Activated naive CD4-positive, alpha-beta T cell treated with anti-CD3 and anti-CD28 coated beads, Interleukin-2, amount 50 U/mL, for 72 hours (primary cell): ENCODE measurements at places on chromosomes 7 and 10. TPM values are rescaled to one million over a fixed set of nuclear protein-coding genes. Genes with fewer than 3 reads are reported as not detected.

CNPY1 gene
- not detected for total RNA-seq

TSPAN13 gene
- 0.34 TPM for total RNA-seq

GAD2 gene
- total RNA-seq, result not detected

AQP1 gene
- total RNA-seq, result not detected

TFEC gene
- total RNA-seq, result not detected

CPXM2 gene
- total RNA-seq, result not detected

HNRNPF gene
- total RNA-seq, result 410 TPM

ZFYVE27 gene
- total RNA-seq, result 28.0 TPM

NRP1 gene
- 0.30 TPM for total RNA-seq

TLX1 gene
- total RNA-seq, result not detected

DENND2A gene
- total RNA-seq, result not detected

CAV2 gene
- total RNA-seq, result not detected

FKBP6 gene
- not detected for total RNA-seq

C7orf33 gene
- not detected for total RNA-seq

ELMO1 gene
- 137 TPM for total RNA-seq

TAC1 gene
- 0.41 TPM for total RNA-seq

SBDS gene
- total RNA-seq, result 61.6 TPM

RBP4 gene
- not detected for total RNA-seq

KBTBD2 gene
- total RNA-seq, result 49.5 TPM

CDH23 gene
- total RNA-seq, result 1.7 TPM

COL17A1 gene
- total RNA-seq, result not detected

NAT16 gene
- total RNA-seq, result not detected

CRYGN gene
- total RNA-seq, result not detected

ZNF485 gene
- total RNA-seq, result 2.8 TPM

METTL27 gene
- 3.4 TPM for total RNA-seq

NEBL gene
- 3.0 TPM for total RNA-seq

EPO gene
- not detected for total RNA-seq

GDF10 gene
- 0.14 TPM for total RNA-seq

TUBB8 gene
- 0.32 TPM for total RNA-seq

DPYSL4 gene
- total RNA-seq, result 65.2 TPM

IKZF1 gene
- total RNA-seq, result 208 TPM

GRK5 gene
- total RNA-seq, result 34.5 TPM

DGKI gene
- 16.8 TPM for total RNA-seq

PNLIPRP1 gene
- not detected for total RNA-seq

CCL24 gene
- total RNA-seq, result not detected

GNAT3 gene
- total RNA-seq, result not detected

PDE1C gene
- total RNA-seq, result not detected

HOXA13 gene
- not detected for total RNA-seq

PLXNA4 gene
- 0.41 TPM for total RNA-seq

DNAH11 gene
- total RNA-seq, result 9.9 TPM

OR2A42 gene
- total RNA-seq, result not detected

AMPH gene
- total RNA-seq, result not detected

GIMAP4 gene
- 202 TPM for total RNA-seq

SPDYE16 gene
- 0.10 TPM for total RNA-seq

AS3MT gene
- not detected for total RNA-seq

NXPH1 gene
- not detected for total RNA-seq

ZNF365 gene
- total RNA-seq, result not detected

HOXA5 gene
- not detected for total RNA-seq

STMP1 gene
- total RNA-seq, result 16.6 TPM

CUBN gene
- total RNA-seq, result 1.1 TPM

HERC4 gene
- total RNA-seq, result 79.4 TPM

HGF gene
- 0.06 TPM for total RNA-seq

GATA3 gene
- 5.7 TPM for total RNA-seq

C10orf53 gene
- total RNA-seq, result not detected

ASB10 gene
- total RNA-seq, result not detected

BAMBI gene
- not detected for total RNA-seq

ZNF273 gene
- 13.4 TPM for total RNA-seq

WDFY4 gene
- total RNA-seq, result 0.09 TPM

IGF2BP3 gene
- total RNA-seq, result 0.56 TPM
